ENCODE measurements at places on chromosomes 2 and 18.

- DNase-seq: peak; percentile 51
These were observed 21.2 kb upstream of the ACVR1 start for GRCh38 chr2:157897106-157897971.

DNA sequence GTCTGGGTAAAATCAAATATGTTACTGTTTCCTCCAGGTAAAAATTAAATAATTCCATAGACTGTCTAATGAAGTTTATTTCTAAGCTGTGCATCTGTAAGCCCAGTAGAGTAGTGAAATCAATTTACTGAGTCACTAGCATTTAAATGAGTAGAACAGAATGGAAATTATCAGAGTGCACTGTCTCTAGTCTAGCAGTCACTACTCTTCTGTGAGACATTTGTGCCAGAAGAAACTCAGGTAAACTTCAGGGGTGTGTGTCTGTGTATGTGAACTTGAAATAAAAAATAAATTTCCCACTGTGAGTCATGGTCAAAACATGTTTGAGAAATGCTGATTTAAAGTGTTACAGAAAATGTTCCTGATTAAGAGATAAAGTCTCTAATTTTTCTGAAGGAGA is 146.4 kb downstream of the RIF1 start:
- no peak for DNase-seq

DNA sequence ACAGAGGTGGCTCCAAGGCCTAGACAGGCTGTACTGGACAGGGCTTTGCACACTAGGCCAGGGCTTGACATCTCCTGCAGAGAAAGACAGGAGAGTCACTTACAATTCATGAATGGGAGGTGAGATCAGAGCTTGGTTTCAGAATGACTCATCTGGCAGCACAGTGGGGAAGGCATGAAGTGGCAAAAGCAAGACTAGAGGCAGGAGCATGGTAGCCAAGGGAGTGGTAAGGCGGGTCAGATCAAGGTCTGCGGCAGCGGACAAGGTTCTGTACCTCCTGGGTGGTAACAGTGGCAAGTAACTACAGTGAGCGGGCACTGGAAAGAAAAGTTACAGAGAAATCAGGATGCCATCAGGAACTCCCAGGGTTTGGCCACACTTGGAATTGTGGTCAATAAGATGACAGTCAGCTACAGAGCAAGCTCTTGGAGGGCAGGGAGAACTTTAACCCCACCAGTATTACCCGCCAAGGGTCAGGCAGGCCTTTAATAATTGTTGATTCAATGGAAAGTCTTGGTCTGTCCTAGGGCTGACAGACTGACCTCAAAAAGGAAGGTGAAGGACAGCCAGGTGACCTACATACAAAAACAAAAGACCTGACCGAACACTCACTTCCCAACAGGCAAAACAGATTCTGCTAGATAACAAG is 5.7 kb downstream of the MCFD2 start:
- peak; percentile 54 for DNase-seq

DNA sequence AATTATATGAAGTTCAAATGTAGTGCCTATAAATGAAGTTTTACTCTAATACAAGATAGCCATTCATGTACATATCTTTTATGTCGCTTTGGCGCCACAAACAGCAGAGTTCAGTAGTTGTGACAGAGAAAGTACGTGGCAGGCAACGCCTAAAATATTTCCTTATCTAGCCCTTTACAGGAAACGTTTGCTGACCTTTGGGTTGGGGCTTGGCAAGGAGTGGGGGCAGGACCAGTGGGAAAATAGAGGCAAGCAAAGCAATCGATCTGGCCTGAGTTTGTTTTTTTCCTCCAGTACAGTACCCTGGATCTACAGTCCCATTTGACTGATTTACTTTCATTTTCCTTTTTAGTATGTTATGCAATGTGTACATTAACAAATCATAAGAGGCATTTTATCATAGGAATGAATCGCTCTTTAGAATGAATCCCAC is 13.1 kb downstream of the CCDC68 start:
- DNase-seq: peak; percentile 8

DNA sequence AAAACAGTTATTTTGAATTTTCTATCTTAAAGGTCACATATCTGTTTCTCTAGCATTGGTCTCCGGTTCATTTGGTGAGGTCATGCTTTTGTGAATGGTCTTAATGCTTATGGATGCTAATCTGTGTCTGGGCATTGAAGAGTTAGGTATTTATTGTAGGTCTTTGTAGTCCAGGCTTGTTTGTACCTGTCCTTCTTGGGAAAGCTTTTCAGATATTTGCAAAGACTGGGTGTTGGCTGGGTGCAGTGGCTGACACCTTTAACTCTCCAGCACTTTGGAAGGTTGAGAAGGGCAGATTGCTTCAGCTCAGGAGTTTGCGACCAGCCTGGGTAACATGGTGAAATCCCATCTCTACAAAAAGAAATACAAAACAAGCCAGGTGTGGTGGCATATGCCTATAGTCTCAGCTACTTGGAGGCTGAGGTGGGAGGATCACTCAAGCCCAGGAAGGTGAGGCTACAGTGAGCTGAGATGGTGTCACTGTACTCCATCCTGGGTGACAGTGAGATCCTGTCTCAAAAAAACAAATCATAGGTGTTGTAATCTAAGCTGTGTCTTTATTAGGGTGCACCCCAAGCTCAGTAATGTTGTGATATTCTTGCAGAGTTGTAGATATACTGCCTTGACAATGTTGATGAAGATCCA is 82.3 kb downstream of the FAM117B start:
- DNase-seq: no peak

GRCh38 chr18:51236225-51236624 is 38.7 kb upstream of the MEX3C start:
- DNase-seq: no peak

DNA sequence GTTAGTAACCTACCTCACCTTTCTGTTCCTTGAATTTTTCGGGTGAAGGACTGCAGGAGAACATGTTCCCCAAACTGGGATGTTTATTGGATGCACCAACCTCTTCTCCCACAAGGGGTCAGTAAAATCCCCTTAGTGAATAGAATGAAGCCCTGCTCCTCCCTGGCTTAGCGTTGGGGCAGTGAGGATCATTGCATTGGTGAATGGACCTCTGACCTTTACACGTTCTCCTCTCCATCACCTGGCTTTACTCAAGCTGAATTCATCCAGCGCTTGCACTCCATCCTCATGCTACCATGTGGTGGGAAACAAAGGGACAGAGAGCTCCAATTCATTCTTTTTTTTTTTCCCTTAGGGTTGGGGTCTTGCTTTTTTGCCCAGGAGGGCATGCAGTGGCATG is 157.2 kb downstream of the MIB1 start:
- peak; percentile 8 for DNase-seq

- no peak for DNase-seq
These were observed 61.1 kb upstream of the TFPI start for GRCh38 chr2:187615364-187615763.

- no peak for DNase-seq
These were observed 21.7 kb downstream of the TET3 start for GRCh38 chr2:74006459-74006858.

GRCh38 chr18:57901825-57902589 is 98.9 kb upstream of the ATP8B1 start:
- DNase-seq: no peak

DNA sequence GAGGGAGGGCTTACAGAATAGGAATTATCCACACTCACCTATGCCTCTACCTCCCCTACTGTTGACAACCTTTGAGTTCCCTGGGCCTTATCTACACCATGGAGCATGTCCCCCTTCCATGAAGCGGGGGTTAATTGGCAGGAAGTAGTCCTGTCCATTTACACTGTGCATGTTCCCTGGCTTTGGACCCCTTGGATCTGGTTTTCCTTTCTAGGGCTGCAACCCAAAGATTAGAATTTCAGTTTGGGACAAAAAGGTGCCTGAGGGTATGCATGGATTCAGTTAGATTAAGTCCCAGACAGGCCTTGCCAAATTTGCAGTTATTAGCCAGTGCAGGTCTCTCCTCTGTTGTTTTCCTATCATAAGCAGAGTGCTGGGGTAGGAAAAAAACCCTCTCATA is 180.3 kb downstream of the CMPK2 start:
- no peak for DNase-seq

- no peak for DNase-seq
These were observed 174.3 kb downstream of the LDLRAD4 start for GRCh38 chr18:13392899-13393298.

DNA sequence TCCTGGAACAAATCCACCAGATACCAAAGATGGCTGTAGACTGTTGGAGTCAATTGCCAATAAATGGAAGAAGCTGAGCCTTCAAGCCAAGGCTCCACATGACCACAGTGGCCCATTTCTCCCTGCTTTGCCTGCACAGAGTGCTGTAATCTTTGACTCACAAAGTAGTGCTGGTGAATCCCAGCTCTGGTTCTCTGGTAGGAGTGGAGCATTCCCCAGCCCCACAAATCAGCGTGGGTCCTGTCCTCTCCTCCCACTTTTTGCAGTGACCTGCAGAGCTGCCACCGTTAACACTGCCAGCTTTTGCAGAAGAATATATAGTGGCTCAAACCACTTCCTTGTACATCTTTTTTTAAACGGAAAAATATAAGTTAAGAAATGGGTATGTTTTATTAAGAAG is 93.9 kb downstream of the MGAT5 start:
- no peak for DNase-seq

GRCh38 chr2:138507267-138507666 is 5.7 kb downstream of the SPOPL start:
- DNase-seq: no peak

DNA sequence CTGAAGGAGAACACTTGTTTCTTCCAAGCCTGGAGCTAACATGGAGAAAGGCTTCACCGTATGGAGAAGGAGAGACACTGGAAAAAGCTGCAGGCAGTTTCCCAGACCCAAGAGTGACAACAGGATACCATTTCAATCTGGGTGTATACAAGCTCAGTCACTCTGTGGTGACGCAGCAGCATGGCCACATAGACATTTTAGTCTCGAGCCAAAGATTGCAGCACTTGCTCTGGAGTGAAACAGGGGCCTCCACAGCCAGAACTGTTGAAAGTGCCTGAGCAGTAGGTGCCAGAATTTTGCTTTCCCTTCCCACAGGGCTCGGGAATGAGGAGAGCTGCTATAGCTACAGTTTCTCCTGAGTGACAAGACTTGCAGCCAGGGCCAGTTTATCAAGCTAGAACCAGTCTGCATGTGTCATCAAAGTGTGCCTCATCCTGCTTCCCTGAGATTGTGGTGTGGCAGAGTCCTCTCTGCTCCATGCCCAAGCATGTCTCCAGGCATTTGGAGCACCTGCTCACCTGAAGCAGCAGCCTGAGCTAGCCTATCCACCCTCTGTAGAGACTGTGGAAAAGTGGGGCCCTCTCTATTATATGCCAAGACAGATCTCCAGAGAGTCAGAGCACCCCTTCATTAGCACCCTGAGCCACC is 234.6 kb upstream of the CDH19 start:
- no peak for DNase-seq

GRCh38 chr2:26711457-26712161 is 19.1 kb downstream of the KCNK3 start:
- no peak for DNase-seq

Measured in stimulated activated CD4-positive, alpha-beta T cell treated with anti-CD3 and anti-CD28 coated beads, Interleukin-4, amount 100 ng/mL, for 24 hours (primary cell).